ENCODE measurements at places on chromosomes 5 and 9.

- DNase-seq, result no peak
- no peaks in the 10 kb centered on the region for H3K36me3 ChIP-seq
- no peak overlapping the region for H3K4me3 ChIP-seq
- H3K27me3 ChIP-seq, result no peaks in the 10 kb centered on the region
Measured at GRCh38 chr5:172146748-172147092, 41.3 kb downstream of the STK10 start.

DNA sequence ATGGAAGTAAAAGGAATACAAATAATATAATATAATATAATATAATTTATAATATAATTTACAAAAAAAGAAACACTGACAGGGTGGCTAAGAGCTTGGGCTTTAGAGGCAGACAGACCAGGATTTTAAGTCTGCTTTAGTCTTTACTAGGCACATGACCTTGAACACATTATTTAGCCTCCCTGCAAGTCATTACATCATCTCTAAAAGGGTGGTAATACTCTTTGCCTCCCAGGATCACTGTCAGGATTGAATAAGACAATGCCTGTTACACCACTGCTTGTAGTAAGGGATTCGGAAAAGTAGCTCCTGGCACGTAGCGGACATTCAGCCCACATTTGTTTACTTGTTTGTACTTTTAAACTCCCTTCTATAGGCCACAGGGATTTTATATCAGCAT is 199.8 kb downstream of the GRIA1 start:
- H3K36me3 ChIP-seq, result no peaks in the 10 kb centered on the region
- no peak for DNase-seq
- H3K4me3 ChIP-seq, result no peak overlapping the region

GRCh38 chr5:9454012-9454481 is 91.8 kb downstream of the SEMA5A start:
- no peak overlapping the region for H3K4me3 ChIP-seq
- no peaks in the 10 kb centered on the region for H3K27me3 ChIP-seq
- H3K36me3 ChIP-seq, result no peaks in the 10 kb centered on the region
- no peak overlapping the region for H3K27ac ChIP-seq

DNA sequence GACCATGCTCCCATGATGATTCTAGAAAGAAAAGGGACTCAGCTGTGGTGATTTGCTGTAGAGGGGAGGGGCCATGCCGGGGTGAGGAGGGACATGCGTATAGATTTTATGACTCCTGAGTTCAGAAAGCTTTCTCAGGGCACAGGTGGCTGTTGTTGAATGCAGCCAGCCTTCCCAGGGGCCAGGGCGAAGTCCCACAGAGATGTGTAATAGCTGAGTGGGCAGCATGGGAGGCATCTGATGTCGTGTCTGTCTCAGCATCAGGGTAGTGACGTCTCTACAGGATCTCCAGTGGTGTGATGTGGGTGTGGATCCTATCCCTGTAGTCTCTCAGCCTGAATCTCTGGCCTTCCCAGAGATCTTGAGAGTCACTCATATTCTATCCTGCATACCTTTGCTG is 7.8 kb upstream of the BOD1 start:
- peaks cover 7% of the 10 kb centered on the region for H3K4me1 ChIP-seq
- no peak overlapping the region for H3K27ac ChIP-seq
- no peak overlapping the region for H3K4me3 ChIP-seq
- DNase-seq, result no peak
- no peaks in the 10 kb centered on the region for H3K27me3 ChIP-seq

DNA sequence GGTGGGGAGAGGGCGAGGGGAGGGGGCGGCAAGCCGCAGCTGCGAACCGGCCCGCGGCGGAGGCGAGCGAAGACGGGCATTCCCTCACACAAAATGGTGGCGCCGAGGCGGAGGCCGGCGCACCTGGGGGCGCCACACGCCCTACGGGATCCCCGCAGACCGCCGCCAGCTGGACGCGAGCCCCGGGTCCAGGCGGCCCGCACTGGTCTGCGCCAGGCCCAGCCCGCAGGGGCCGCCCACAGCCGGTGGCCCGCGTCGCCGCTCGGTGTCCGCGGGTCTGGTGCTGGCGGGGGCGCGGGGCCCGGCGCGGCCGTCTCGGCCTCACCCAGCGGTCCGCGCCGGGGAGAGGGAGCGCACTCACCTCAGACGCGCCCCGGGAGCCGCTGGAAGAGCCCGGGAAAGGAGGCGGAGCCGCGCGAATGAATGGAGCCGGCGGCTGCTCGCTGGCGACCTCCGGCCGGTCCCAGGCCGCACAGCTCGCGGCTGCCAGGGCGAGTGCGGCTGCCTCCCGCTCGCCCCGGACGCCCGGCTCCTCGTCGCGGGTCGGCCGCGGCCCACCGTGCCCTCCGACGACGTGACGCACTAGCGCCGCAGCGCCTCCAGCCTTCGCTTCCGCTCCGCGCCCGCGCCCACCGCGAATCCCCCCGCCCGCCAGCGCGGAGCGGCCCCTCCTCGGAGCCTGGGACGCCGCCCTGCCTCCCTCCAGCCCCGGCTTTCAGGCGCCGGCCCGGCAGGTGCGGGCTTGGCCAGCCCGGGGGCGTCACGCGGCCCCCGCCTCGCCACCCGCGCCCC is at the start of gene FAM169A:
Gene FAM169A, minus strand, starts transcription at position 584 of the 792 bp plus-strand sequence. CDS start 24,711 bp downstream, outside the sequence.
- peak within 1 kb of the TSS; percentile 94 for H3K27ac ChIP-seq
- H3K4me1 ChIP-seq, result peaks cover 27% of the 10 kb centered on the region
- peak; percentile 60 for DNase-seq
- no peaks in the 10 kb centered on the region for H3K27me3 ChIP-seq
- H3K36me3 ChIP-seq, result no peaks in the 10 kb centered on the region

GRCh38 chr5:34587355-34588241 is 68.5 kb upstream of the RAI14 start:
- no peak overlapping the region for H3K4me3 ChIP-seq
- no peaks in the 10 kb centered on the region for H3K27me3 ChIP-seq
- peak overlapping the region; percentile 1 for H3K27ac ChIP-seq
- DNase-seq, result no peak
- H3K36me3 ChIP-seq, result no peaks in the 10 kb centered on the region

GRCh38 chr5:116130471-116130870 is 45.6 kb downstream of the COMMD10 start:
- no peak overlapping the region for H3K27ac ChIP-seq
- no peaks in the 10 kb centered on the region for H3K36me3 ChIP-seq
- H3K4me3 ChIP-seq, result no peak overlapping the region

DNA sequence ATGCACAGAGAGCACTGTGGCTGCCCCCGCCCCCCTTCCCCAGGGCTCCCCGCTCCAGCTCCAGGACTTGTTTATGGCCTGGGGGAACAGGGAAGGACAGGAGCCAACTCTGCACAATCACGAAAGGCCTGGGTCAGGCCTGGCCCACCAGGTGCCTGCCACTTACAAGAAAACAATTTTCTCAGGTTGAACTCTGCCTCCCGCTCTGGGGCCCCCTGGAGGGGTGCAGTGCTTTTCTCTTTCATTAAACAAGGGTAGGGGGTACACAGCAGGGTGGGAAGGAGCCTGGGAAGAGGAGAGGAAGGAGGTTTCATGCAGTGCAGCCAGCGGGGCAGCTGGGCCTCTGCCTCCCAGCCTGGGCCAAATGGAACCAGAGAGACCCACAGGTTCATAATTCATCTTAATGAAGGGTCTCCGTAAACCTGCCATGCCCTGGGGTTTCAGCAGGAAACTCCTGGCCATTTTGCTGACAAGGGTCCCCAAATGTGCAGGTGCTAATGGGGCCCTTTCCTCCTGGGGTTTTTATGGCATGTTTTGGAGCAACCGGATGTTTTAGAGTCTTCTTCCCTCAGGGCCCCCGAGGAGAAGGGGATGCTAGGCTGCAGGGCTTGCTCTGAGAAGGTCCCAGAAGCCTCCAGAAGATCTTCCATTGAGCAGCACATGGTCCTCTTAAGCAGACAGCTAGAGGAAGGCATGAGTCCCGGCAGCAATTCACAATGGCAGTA is 219.8 kb downstream of the SLIT3 start:
- no peak for DNase-seq
- no peaks in the 10 kb centered on the region for H3K4me1 ChIP-seq
- H3K36me3 ChIP-seq, result no peaks in the 10 kb centered on the region
- H3K4me3 ChIP-seq, result no peak overlapping the region
- H3K27me3 ChIP-seq, result no peaks in the 10 kb centered on the region

- H3K27me3 ChIP-seq, result no peaks in the 10 kb centered on the region
- no peak overlapping the region for H3K4me3 ChIP-seq
- H3K27ac ChIP-seq, result no peak overlapping the region
- no peak for DNase-seq
- H3K4me1 ChIP-seq, result no peaks in the 10 kb centered on the region
- no peaks in the 10 kb centered on the region for H3K36me3 ChIP-seq
Measured at GRCh38 chr9:89418474-89418845, 79.5 kb downstream of the SEMA4D start.

- no peak for DNase-seq
- H3K27ac ChIP-seq, result no peak overlapping the region
- H3K27me3 ChIP-seq, result no peaks in the 10 kb centered on the region
Measured at GRCh38 chr9:112535301-112535700, 48.7 kb downstream of the KIAA1958 start.

GRCh38 chr5:115736004-115736689 is 80.3 kb downstream of the CDO1 start:
- 0 out of 2 replicates have a peak, but pooled peaks cover 6% of the 10 kb centered on the region for H3K4me1 ChIP-seq
- H3K4me3 ChIP-seq, result no peak overlapping the region
- H3K27me3 ChIP-seq, result no peaks in the 10 kb centered on the region
- no peak for DNase-seq
- no peak overlapping the region for H3K27ac ChIP-seq

DNA sequence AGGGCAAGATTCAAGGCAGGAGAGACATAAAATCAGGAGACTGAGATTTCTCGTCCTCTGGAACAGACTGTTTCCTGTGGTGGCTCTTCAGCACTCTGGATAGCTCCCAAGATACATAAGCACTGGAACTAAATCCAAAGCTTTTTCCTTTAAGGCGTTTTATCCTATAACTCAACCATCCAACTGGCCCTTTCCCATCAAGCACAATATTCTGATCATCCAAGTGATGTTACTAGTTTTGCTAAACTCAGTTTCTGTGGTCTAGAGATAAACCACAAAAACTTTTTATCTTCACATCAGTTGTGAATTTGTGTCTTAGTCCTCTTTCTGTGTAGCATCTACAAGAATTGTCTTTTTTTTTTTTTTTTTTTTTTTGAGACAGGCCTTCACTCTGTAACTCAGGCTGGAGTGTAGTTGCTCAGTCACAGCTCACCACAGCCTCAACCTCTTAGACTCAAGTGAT is 299.4 kb downstream of the COX7C start:
- DNase-seq, result no peak
- H3K27me3 ChIP-seq, result no peaks in the 10 kb centered on the region
- no peak overlapping the region for H3K27ac ChIP-seq
- H3K36me3 ChIP-seq, result no peaks in the 10 kb centered on the region
- H3K4me1 ChIP-seq, result no peaks in the 10 kb centered on the region

DNA sequence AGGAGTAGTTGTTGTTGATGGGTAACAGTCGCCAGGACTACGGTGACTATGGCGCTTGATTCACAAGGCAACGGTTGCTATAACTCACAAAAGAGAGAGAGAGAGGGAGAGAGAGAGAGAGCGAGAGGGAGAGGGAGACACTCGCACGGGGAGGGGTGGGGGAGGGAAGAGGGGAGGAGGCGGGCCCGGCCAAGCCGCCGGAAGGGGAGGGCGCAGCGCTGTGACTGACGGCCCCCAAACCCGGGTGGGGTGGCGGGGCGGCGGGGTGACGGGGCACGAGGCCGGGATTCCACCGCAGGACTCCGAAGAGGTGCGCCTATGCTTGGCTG is at the start of gene RFX3:
Gene RFX3, minus strand, starts transcription at position 166 of the 329 bp plus-strand sequence. CDS start 130,413 bp downstream, outside the sequence.
- H3K4me3 ChIP-seq, result peak within 1 kb of the TSS; percentile 95
- peak within 1 kb of the TSS; percentile 99 for H3K27ac ChIP-seq
- H3K27me3 ChIP-seq, result no peaks in the 10 kb centered on the region
- DNase-seq, result peak; percentile 88
- H3K4me1 ChIP-seq, result peaks cover 13% of the 10 kb centered on the region
- H3K36me3 ChIP-seq, result no peaks in the 10 kb centered on the region

GRCh38 chr5:76252437-76252836 is 150.6 kb upstream of the IQGAP2 start:
- no peaks in the 10 kb centered on the region for H3K27me3 ChIP-seq
- H3K4me1 ChIP-seq, result peaks cover 4% of the 10 kb centered on the region
- no peak overlapping the region for H3K4me3 ChIP-seq
- no peak overlapping the region for H3K27ac ChIP-seq
- no peak for DNase-seq

- no peaks in the 10 kb centered on the region for H3K36me3 ChIP-seq
- H3K27me3 ChIP-seq, result no peaks in the 10 kb centered on the region
- no peaks in the 10 kb centered on the region for H3K4me1 ChIP-seq
Measured at GRCh38 chr9:105842023-105842644, 147.8 kb downstream of the TMEM38B start.

- H3K27me3 ChIP-seq, result no peaks in the 10 kb centered on the region
- no peak overlapping the region for H3K27ac ChIP-seq
- no peak overlapping the region for H3K4me3 ChIP-seq
- H3K36me3 ChIP-seq, result no peaks in the 10 kb centered on the region
Measured at GRCh38 chr5:124132843-124133242, 613.6 kb downstream of the ZNF608 start.

GRCh38 chr5:1100664-1101574 is 10.9 kb downstream of the SLC12A7 start:
- H3K4me1 ChIP-seq, result peaks cover 15% of the 10 kb centered on the region
- no peaks in the 10 kb centered on the region for H3K36me3 ChIP-seq
- no peak overlapping the region for H3K27ac ChIP-seq
- no peak overlapping the region for H3K4me3 ChIP-seq
- no peak for DNase-seq
- H3K27me3 ChIP-seq, result no peaks in the 10 kb centered on the region

DNA sequence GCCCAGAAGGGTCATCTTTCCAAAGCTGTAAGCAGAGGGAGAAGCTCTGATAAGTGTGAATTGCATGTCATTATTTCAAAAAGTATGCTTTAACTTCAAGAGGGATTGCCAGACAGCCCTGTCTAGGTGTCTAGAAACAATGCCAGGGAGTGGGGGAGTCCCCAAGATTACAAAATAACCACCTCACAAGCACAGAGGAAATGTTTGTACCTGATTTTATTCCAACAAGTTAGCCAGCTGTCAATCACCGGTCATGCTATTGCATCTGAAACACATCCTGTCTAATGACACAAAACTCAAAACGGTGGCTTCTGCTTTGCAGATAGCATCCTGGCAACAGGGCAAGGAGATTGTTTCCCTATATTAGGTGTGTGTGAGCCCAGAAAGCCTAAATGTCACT is 154.2 kb upstream of the WWC1 start:
- no peak overlapping the region for H3K27ac ChIP-seq
- H3K4me1 ChIP-seq, result 0 out of 2 replicates have a peak, but pooled peaks cover 7% of the 10 kb centered on the region
- H3K4me3 ChIP-seq, result no peak overlapping the region
- H3K27me3 ChIP-seq, result no peaks in the 10 kb centered on the region

- H3K27me3 ChIP-seq, result no peaks in the 10 kb centered on the region
- no peak for DNase-seq
- H3K4me3 ChIP-seq, result peak overlapping the region; percentile 79
- peak overlapping the region; percentile 85 for H3K27ac ChIP-seq
- peaks cover 37% of the 10 kb centered on the region for H3K4me1 ChIP-seq
Measured at GRCh38 chr5:132370181-132370970, 866 bp downstream of the SLC22A5 start.

- H3K4me3 ChIP-seq, result no peak overlapping the region
- peaks cover 5% of the 10 kb centered on the region for H3K4me1 ChIP-seq
- no peaks in the 10 kb centered on the region for H3K36me3 ChIP-seq
- H3K27me3 ChIP-seq, result no peaks in the 10 kb centered on the region
Measured at GRCh38 chr9:757246-757881, 84.1 kb upstream of the DMRT1 start.

DNA sequence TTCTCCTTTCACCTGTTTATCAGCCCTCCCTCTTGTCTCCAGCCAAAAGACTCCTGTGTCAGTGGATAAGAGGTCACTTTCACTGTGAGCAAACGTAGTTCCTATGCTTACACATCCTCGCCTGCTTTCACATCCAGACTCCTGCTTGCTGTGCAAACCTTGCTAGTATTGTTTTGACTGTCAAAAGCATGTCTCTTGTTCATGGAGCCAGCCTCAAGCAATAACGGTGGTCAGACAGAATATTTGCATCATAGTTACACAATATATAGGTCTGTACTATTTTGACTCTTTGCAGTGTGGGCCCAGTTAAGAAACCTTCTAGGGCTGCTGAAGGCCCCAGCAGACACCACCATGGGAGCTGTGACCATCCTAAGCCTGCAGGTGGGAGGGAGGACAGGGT is 420.0 kb downstream of the SEMA5A start:
- DNase-seq, result no peak
- no peaks in the 10 kb centered on the region for H3K4me1 ChIP-seq
- no peak overlapping the region for H3K4me3 ChIP-seq
